HCT116 (cell line): ENCODE measurements at places on chromosomes 11 and 22. TPM values are rescaled to one million over a fixed set of nuclear protein-coding genes. Genes with fewer than 3 reads are reported as not detected.

The MYO7A gene
- total RNA-seq, result 1.8 TPM

DNA sequence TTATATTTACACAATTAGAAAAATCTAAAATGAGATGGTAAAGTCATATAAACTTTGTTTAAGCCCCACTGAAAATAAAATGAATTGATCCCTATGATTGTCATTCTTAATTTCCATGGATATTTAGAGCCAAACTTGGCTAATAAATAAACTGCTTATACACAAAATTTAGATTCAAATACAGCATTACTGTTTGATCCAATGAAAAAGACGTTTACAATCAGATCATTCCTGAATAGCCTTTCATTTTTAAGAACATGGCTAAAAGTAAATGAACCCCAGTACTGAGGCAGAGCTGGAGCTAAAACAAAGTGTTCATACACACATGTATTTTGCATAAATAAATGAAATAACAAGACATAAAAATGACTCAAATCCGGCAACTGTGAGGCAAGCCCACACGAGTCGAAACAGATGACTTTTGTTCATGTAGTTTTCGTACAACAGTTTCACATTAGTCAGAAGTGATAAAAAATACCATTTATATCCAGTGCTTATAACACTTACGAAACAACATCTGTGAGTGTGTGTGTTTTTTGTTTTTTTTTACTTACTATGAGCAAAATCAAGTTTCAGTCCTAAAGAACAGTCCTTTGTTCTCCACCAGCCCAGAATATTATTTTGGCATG is 386.5 kb downstream of the SOX6 start:
- no peak for DNase-seq
- 0 out of 2 replicates have a peak, but pooled peaks cover 2% of the 10 kb centered on the region for H3K4me1 ChIP-seq
- H3K27ac ChIP-seq, result no peak overlapping the region
- H3K36me3 ChIP-seq, result no peaks in the 10 kb centered on the region

The DRICH1 gene
- 0.44 TPM for total RNA-seq

The TRIM51 gene
- not detected for total RNA-seq

DNA sequence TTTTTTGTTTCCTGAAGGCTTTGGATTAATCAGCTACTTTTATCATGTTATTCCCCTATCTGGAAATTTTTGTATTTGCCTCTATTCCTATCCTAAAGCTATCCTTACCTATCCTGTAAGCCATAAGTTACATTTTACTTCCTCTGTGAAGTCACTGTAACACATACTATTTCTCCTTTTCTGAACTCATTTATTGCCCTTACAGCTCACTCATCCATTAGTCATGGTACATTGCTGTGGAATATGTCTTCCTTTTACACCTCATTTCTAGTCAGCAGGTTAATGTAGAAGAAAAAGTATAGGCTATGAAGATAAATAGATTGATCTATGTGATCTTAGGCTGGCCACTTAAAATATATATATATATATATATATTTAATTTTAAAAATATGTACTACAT is 28.0 kb downstream of the SWAP70 start:
- peak; percentile 23 for DNase-seq
- H3K4me1 ChIP-seq, result peaks cover 6% of the 10 kb centered on the region; the same call in 1 of the 2 replicates
- H3K4me3 ChIP-seq, result no peak overlapping the region
- H3K27me3 ChIP-seq, result no peaks in the 10 kb centered on the region
- no peaks in the 10 kb centered on the region for H3K36me3 ChIP-seq

The CDCA5 gene
- 72.1 TPM for total RNA-seq

GRCh38 chr11:114285599-114285998 is 10.6 kb upstream of the NNMT start:
- H3K36me3 ChIP-seq, result no peaks in the 10 kb centered on the region
- no peak for DNase-seq
- H3K27ac ChIP-seq, result no peak overlapping the region
- no peak overlapping the region for H3K4me3 ChIP-seq
- peaks cover 11% of the 10 kb centered on the region for H3K4me1 ChIP-seq

The TSGA10IP gene
- total RNA-seq, result not detected

GRCh38 chr11:1796413-1797011 is 32.8 kb upstream of the CTSD start:
- H3K27ac ChIP-seq, result no peak overlapping the region
- DNase-seq, result no peak
- no peak overlapping the region for H3K4me3 ChIP-seq
- H3K27me3 ChIP-seq, result no peaks in the 10 kb centered on the region; the same call in 1 of the 2 replicates
- H3K4me1 ChIP-seq, result no peaks in the 10 kb centered on the region
- H3K36me3 ChIP-seq, result no peaks in the 10 kb centered on the region

DNA sequence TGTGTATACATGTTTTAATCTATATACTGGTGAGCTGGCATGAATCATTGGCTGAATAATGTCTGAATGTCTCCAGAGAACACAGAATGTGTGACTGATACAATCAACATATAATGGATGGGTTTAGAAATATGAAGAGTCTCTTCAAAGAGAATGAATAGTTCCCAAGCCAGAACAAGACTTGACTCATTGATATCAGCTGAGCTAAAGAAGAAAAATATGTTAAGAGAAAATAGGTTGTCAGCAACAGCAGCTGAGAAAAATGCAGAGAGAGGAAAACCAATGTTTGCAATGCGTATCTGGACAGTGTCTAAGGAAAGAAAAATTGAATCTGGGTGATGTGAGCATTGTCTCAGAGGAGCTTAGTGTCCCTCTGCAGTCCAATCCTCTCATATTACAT is 1281.8 kb upstream of the TENM4 start:
- H3K4me3 ChIP-seq, result no peak overlapping the region
- DNase-seq, result no peak
- H3K27me3 ChIP-seq, result no peaks in the 10 kb centered on the region
- H3K36me3 ChIP-seq, result no peaks in the 10 kb centered on the region
- H3K27ac ChIP-seq, result no peak overlapping the region

The GAS2 gene
- total RNA-seq, result not detected

DNA sequence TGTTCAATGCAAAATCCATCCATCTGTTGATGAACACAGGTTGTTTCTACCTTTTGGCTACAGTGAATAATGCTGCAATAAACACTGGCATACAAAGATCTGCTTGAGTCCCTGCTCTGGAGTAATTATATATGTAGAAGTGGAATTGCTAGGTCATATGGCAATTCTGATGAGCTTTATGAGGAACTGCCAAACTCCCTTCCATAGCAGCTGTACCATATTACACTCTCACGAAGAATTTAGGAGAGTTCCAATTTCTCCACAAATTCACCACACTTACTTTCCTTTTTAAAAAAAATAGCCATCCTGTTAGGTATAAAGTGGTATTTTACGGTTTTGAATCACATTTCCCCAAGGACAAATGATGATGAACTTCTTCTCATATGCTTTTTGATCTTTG is 62.2 kb downstream of the RSF1 start:
- no peak overlapping the region for H3K27ac ChIP-seq
- H3K36me3 ChIP-seq, result no peaks in the 10 kb centered on the region
- no peak for DNase-seq
- no peaks in the 10 kb centered on the region for H3K4me1 ChIP-seq

The SCGB1D2 gene
- not detected for total RNA-seq

DNA sequence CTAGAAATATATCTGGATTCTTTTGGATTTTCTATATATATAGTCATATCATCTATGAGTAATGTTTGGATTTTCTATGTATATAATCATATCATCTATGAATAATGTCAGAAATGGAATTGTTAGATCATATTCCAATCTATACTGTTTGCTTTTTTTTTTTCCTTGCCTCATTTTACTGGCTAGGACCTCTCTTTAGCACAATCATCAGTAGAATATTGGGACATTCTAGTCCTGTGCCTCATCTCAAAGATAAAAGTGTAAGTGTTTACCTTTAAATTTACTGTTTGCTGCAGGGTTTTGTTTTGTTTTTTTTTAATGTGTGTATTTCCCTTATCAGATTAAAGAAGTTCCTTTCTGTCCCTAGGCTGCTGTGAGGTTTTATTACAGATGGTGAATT is 97.0 kb downstream of the C11orf65 start:
- H3K27ac ChIP-seq, result no peak overlapping the region
- H3K4me1 ChIP-seq, result no peaks in the 10 kb centered on the region
- no peak overlapping the region for H3K4me3 ChIP-seq
- DNase-seq, result no peak

The PGM2L1 gene
- 4.9 TPM for total RNA-seq

The SUSD2 gene
- total RNA-seq, result 6.6 TPM

The PKP3 gene
- 157 TPM for total RNA-seq

DNA sequence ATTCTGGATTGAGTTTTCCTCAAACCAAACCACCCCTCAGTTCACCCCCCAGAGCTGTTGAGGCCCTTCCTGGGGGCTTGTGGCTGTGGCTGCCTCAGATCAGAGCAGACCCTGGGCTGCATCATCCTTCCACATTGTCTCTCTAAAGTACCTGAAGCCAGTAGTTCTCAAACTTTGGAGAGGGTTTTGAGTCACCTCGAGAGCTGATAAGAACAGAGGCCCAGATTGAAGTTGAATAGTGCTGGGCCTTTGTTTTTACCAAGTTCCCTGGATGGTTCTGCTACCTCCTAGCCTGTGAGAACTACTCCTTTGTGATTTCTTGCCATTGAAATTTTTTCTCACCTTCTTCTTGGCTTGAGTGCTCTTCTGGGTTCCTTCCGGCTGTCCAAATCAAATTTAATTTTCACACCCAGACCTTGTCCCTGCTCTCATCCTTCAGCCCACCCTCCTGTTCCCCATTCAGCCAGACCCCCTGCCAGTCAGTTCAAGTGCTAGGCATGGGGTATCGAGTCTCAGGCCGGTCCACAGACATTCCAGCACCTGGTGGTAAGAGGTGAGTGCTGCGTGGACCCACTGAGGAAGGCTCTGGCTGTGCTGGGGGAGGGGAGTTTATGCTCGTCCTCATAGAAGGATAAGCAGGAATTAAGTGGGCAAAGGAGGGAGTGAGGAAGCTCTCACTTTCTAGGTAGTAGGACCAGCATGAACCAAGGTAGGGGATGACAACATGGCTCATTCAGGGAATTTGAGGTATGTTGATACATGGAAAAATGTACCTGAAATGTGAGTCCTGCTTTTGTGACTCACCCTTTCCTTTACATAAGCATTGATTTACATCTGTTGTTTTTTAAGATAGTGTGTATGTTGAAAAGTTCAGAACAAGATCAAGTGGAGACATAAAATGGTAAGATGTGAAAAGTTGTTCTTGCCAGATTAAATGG is 116.5 kb downstream of the PTPRJ start:
- no peak overlapping the region for H3K27ac ChIP-seq
- H3K4me1 ChIP-seq, result peaks cover 30% of the 10 kb centered on the region
- peak; percentile 35 for DNase-seq
- no peak overlapping the region for H3K4me3 ChIP-seq

DNA sequence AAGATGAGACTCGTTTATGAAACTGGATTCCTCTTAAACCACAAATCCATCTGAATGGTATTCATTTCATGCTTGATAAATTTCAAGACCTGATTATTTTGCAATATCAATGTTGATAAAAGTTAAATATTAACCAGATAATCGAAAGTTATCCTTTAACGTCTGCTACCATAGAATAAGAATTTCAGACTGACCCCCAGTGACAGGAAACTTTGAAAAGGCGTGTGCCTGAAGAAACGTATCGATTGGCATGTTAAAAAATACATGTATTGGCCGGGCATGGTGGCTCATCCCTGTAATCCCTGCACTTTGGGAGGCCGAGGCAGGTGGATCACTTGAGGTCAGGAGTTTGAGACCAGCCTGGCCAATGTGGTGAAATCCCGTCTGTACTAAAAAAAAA is 13.9 kb downstream of the SCGB1A1 start:
- no peak overlapping the region for H3K27ac ChIP-seq
- no peaks in the 10 kb centered on the region for H3K36me3 ChIP-seq
- H3K4me3 ChIP-seq, result no peak overlapping the region
- peaks cover 4% of the 10 kb centered on the region for H3K4me1 ChIP-seq
- no peak for DNase-seq

DNA sequence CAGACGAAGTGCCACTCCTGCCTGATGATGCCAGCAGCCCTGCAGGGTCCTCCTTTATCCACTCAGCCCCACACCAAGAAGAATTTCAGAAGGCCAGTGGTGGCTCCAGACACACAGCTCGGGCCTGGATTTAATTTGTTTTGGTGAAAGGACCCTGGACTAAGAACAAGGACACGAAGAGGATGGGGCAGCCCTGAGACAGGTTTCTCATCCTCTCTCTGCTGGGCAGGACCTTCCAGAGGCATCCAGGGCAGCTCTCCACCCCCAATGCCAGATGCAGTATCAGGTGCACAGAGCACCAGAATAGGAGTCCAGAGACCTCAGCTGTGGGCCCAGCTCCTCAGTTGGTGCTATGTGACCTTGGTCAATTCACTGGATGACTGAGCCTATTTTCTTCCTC is 72.0 kb downstream of the TRIM29 start:
- DNase-seq, result no peak
- peaks cover 15% of the 10 kb centered on the region; the same call in 1 of the 2 replicates for H3K27me3 ChIP-seq
- no peak overlapping the region for H3K4me3 ChIP-seq
- H3K4me1 ChIP-seq, result no peaks in the 10 kb centered on the region

The DKK3 gene
- total RNA-seq, result 0.49 TPM

The C11orf16 gene
- not detected for total RNA-seq

- no peak overlapping the region for H3K27ac ChIP-seq
- no peak for DNase-seq
- peaks cover 5% of the 10 kb centered on the region; the same call in 1 of the 2 replicates for H3K4me1 ChIP-seq
- H3K27me3 ChIP-seq, result no peaks in the 10 kb centered on the region
- no peaks in the 10 kb centered on the region for H3K36me3 ChIP-seq
Measured at GRCh38 chr11:74325649-74326645, 14.5 kb upstream of the P4HA3 start.

GRCh38 chr11:64115531-64116522 is 50.1 kb downstream of the MACROD1 start:
- H3K4me3 ChIP-seq, result no peak overlapping the region
- H3K36me3 ChIP-seq, result no peaks in the 10 kb centered on the region
- H3K4me1 ChIP-seq, result no peaks in the 10 kb centered on the region

DNA sequence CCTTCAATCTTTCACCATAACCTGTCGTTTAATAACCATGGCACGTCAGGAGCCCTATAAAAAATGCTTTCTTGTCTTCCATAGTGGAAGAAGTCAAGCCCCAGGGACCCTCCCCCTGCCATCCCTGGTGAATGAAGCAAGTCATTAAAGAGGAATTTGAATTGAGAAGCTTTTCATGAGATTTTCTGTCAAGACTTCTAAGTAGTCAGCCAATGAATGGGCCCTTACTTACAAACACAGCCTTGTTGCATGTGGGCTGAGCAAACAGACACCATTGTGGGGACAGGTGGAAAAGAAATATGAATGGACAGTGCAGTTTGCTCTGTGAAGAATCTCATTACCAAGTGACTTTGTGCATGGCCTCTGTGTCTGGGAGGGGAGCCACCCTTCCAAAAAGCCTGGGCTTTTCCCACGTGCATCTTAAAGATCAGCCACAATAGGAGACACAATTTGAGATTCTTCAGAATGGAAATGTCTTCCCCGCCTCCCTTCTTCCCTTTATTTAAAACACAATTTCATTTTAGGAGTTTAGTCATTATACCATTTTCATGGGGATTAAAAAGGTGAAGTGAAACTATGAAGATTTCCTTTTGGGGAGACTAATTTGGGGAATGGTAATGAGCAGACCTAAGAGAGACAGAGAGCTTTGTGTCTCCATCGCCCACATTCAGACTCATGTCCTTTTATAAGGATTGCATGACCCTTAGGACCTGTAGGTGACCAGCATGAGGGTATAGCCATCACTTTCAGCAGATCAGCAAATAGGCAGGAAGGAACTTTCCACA is 152.0 kb downstream of the LRRC4C start:
- no peaks in the 10 kb centered on the region for H3K27me3 ChIP-seq
- no peak overlapping the region for H3K4me3 ChIP-seq
- DNase-seq, result no peak
- H3K36me3 ChIP-seq, result no peaks in the 10 kb centered on the region
- no peak overlapping the region for H3K27ac ChIP-seq

The NPAS4 gene
- not detected for total RNA-seq

GRCh38 chr11:68342459-68343158 is 30.2 kb downstream of the LRP5 start:
- H3K27me3 ChIP-seq, result no peaks in the 10 kb centered on the region
- peak; percentile 69 for DNase-seq
- peaks cover 64% of the 10 kb centered on the region for H3K4me1 ChIP-seq
- H3K27ac ChIP-seq, result peak overlapping the region; percentile 98
- H3K36me3 ChIP-seq, result no peaks in the 10 kb centered on the region
- peak overlapping the region; percentile 24 for H3K4me3 ChIP-seq

The IGLL1 gene
- total RNA-seq, result not detected

The PNPLA3 gene
- total RNA-seq, result 7.3 TPM
